ENCODE measurements at places on chromosomes 16 and 17.

GRCh38 chr16:67421030-67421429 lies 4.8 kb upstream of the ZDHHC1 start:
- DNase-seq, result no peak

- DNase-seq, result no peak
These were observed 469.1 kb downstream of the KCNJ18 start for GRCh38 chr17:22161376-22161775.

- no peak for DNase-seq
These were observed 401.2 kb downstream of the SEC14L1 start for GRCh38 chr17:77542011-77542410.

DNA sequence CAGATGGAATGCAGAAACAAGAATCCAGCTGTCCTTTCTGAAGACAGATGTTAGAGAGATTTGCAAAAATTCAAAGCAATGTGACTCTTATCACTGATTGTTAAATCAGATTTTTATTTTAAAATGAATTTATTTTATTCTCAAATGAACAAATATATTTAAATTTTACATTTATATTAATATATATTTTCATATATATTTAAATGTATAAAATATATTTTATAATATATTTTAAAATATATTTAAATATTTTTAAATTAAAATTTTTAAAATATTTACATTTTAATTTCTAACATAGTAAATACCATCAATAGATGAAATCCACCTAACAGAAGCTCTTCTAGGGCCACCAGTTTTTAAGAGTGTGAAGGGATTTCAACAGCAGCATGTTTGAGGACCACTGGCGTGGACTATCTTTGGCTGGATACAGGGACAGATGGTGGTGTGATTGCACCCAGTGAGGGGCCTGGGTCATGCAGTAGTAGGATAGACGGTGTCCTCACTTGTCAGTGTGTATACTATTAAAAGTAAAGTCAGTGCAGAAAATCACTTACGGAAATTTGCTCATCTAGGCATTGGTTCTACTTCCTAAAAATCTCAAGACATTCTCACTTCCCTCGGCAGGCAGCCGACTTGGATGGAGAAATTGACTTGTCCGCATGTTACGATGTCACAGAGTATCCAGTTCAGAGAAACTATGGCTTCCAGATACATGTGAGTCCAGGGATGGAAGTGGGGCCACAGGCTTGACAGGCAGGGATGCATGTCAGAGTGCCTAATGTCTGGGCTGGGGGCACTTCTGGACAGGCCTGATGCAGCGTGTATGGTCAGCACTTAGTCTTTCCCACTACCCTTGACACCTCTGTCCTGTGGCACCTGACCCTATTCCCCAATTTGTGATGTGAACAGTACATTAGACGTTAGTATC lies 56.3 kb downstream of the PLD6 start:
- DNase-seq, result no peak

- DNase-seq, result no peak
These were observed 215.4 kb downstream of the SOX9 start for GRCh38 chr17:72336026-72336803.

- DNase-seq, result no peak
These were observed 43.9 kb downstream of the TMEM186 start for GRCh38 chr16:8753416-8754054.

GRCh38 chr16:87238361-87238715 lies 78.9 kb downstream of the C16orf95 start:
- DNase-seq, result no peak

DNA sequence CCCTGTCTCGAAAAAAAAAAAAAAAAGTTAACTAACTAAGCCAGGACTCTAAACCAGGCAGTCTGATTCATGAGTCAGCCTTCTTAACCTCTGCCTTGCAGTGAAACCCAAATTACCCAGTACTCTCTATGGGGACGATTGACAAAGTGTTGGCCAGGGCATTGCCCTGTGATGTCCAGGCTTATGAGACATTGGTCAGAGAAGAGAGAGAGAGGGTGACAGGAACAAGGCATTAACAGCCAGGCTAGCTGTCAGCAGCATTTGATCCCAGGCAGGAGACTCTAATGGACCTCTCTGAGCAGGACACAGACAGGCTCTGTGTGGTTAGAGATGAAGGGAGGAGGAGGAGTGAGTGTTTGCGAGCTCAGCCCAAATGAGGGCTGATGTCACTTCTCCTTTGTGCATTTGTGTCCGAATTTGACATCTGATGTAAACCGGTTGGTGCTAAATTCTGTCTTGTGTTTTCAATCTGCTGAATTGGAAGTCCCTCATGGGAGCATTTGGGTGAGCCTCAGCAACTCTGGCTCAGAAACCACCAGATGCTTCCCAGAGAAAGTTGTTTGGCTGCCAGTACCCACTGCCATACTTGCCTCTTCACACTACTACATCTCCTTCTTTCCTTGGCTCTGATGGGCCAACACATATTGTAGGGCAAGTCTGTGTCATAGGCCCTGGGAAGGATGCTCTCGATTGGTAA lies 4.3 kb upstream of the MYL4 start:
- peak; percentile 63 for DNase-seq

DNA sequence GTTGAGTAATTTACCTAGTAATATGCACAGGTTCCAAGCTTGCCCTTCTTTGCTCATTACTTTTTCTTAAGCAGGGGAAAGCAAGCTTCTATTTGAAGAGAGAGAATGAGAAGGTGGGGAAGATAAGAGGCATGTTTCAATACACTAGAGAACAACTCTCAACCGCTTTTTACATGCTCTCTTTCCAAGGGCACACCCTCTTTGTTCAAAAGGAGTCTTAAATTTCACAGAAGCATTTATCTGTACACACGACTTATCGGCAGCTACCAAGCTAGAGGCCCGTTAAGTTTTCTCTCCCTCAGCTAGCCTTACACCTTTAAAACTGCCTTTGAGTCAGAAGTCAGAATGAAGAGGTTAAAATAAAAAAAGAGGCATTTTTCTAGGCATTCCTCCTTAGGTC lies 79.6 kb downstream of the STH start:
- no peak for DNase-seq

- DNase-seq, result no peak
These were observed 181.1 kb downstream of the CCDC182 start for GRCh38 chr17:57563958-57564357.

DNA sequence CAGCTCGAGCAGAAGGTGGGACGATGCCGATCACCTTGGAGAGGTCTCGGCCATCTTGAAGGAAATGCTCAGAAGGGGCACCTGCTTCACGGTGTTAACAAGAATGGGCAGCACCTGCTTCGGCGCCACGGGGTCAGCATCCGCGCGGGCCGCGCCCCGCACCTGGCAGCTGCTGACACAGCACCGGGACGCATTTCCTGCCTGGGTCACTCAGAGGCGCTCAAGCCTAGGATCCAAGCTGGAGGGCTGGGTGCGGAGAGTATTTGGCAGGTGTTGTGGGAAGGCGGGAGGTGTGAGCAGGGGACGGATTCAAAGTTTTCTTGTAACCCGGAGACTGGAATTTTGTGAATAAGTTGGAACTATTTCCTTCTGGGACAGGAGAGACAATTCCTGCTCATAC lies 39.3 kb upstream of the AKTIP start:
- no peak for DNase-seq

DNA sequence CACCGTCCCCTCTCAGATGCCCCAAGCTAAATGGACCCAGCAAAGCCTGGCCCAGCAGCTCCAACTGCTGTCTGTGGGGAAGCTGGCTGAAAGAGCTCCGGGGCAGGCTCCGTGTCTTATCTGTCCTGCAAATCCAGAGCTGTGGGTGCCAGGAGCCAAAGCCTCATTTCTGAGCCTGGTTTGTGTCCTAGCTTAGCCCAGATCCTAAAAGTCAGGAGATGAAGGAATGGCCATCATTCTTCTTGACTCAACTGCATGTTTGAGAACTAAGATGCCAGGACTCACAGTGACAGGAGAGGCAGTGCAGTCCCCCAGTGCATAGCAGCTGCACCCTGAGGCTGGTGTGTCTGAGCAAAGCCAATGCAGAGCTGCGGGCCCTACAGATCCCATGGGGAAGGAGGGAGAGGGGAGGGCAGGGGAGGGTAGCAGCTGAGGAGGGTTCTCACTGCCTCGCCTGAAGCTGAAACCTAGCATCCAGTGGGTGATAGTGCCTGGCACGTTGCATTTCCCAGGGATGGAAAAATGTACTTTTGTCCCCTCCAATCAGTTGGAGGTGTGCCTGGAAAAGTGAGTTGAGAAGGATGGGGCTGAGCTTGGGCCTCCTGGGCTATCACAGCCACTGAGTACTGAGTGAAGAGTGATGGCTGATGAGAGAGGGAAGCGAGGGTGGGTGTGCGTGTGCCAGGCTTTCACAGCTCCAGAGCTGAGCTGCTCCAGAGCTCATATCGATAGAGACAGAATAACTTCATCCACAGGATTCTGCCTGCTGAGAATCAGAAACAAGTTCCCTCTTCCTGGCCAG lies 24.5 kb upstream of the CD300E start:
- DNase-seq, result no peak

- no peak for DNase-seq
These were observed 750 bp downstream of the ZFHX3 start for GRCh38 chr16:73047221-73047535.

DNA sequence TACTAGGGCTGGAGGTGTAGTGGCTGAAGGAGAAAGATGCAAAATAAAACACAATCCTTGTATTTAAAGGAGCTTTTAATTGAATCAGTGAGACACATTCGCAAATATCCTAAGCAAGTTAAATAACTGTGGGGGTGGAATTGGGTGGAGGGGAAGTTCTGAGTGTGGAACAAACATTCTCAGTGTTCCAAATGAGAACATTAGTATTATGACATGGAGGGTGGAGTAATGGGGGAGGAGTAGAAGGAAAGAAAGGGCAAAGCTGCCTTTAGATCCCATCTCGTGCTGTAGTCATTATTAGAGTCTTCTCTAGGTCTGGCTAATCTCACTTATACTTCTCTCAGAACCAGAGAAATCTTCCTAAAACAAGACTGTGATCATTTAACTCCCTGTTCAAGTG lies 169.7 kb downstream of the ANKFN1 start:
- no peak for DNase-seq

DNA sequence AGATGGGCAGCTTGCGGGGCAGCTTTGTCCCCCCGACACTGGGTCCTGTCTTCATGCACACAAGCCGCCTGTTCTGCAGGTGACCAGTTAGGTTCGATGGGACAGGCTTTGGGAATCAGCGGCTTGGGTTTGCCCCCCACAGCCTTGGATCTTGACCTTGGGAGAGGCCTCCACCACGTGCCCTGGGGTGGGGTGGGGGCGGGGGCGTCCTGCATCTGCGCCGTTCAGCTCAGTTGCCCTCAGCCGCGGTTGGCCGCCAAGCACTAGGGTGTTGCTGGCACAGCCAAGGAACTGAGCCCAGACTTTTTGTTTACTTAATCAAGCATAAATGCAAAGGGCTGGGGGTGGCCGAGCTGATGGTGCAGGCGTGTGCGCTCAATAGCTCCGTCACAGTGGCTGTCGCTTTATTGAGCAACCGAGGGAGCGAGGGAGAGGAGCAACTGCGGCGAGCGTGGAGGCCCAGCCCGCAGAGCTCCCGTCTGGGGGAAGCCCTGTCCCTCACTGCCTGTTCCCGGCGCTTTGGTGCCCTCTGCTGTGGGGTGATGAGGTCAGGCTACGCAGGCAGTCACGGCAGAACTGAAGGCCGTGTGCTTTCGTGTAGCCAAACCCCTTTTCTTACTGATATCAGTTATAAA lies 33.9 kb downstream of the JPH3 start:
- peak; percentile 85 for DNase-seq

DNA sequence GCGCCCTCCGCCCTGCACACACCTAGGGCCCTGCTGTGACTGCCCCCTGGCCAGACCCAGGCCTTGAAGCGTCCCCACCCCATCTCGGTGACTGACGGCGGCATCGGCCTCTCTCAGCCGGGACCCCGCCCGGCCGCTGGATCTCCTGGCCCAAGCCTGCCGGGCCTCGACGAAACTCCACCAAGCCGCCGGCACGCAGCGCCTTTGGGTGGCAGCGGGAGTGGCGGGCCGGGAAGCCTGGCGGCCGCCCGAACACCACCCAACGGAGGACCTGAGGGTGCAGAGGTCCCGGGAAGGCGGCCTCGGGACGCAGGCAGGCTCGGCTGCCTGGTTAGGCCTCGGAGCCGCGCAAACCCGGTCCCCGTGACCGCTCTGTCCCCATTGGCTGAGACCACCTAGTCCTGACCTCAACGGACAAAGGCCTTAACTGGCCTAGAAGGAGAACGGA lies 12.0 kb upstream of the TMEM97 start:
- DNase-seq, result no peak

GRCh38 chr17:27545562-27546229 lies 85.3 kb upstream of the LGALS9 start:
- DNase-seq, result no peak

- no peak for DNase-seq
These were observed 5.7 kb downstream of the SMIM5 start for GRCh38 chr17:75638893-75639292.

- DNase-seq, result no peak
These were observed 43.6 kb upstream of the RBFOX3 start for GRCh38 chr17:79654350-79654959.

DNA sequence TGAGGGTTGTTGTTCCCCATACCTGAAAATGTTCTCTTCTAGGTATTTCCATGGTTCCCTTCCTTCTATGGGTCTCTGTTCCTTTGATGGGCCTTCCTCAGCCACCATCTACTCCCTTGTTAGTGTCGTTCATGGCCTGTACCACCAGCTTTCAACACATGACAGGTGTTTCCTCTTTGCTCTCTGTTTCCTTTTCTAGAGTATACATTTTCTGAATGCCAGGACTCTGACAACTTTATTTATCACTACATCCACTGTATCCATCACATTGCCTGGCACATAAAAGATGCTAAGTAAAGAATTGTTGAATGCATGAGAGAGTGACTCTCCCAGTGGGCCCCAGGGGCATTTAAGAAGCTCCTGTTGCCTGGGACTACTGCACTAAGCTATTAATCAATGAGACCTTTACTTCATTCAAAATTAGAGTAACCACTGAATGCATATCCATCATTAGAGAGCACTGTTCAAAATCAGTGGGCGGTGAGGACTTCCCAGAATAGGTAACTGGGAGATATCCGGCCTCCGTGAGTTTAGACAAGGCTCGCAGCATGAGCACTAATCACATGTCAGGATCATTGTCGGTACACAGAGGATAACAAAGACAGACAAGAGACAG lies 255.0 kb downstream of the CBLN1 start:
- no peak for DNase-seq

- no peak for DNase-seq
These were observed 78.4 kb downstream of the SLC39A11 start for GRCh38 chr17:73013816-73014663.
